ENCODE measurements at places on chromosomes 2 and 18. TPM values are rescaled to one million over a fixed set of nuclear protein-coding genes. Genes with fewer than 3 reads are reported as not detected.

MYCN gene
- 2.6 TPM for total RNA-seq

MOGAT1 gene
- total RNA-seq = not detected

SLC9A2 gene
- total RNA-seq = not detected

NEU4 gene
- 0.22 TPM for total RNA-seq

VAPA gene
- total RNA-seq = 176 TPM

TGFA gene
- 0.55 TPM for total RNA-seq

CCDC178 gene
- total RNA-seq = not detected

ACVR1C gene
- total RNA-seq = 0.62 TPM

SERPINB4 gene
- not detected for total RNA-seq

ASIC4 gene
- total RNA-seq = 0.70 TPM

ASB18 gene
- not detected for total RNA-seq

XRCC5 gene
- total RNA-seq = 249 TPM

GREB1 gene
- 14.5 TPM for total RNA-seq
